ENCODE measurements at places on chromosomes 6 and 20.
A peak's percentile ranks its signal among the peaks of the same experiment; 100 is the strongest.

- DNase-seq = no peak
These were observed 82.2 kb downstream of the MAN1A1 start for GRCh38 chr6:119267126-119267905.

GRCh38 chr6:107638493-107638892, 148.6 kb downstream of the SOBP start:
- DNase-seq = no peak

GRCh38 chr20:62728028-62728780, 19.6 kb downstream of the NTSR1 start:
- DNase-seq = no peak

DNA sequence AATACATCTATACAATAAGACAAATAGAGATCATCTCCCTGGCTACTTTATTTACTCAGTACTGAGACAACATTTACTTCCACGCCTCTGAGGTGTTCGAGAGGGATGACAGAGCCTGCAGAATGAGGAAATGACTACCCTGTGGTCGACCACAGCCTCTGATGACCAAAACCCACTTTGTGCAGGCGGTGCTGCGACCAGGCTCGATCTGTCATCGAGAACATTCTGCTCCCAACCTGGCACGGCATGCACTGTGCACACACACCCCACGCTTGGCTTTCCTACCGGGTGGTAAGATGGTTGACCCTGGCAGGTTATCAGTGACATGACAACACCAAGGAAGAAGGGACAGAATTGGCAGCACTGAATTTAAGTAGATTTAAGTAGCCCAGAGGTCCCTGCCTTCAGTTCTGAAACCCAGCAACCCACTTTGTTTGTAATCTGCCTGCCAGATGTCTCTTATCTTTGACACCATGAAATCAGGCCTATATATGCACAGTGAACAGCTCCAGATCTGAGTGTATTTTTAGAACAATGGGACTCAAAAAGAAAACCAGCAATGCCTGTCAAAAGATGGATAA, 42.6 kb downstream of the TTI1 start:
- DNase-seq = peak; percentile 54

DNA sequence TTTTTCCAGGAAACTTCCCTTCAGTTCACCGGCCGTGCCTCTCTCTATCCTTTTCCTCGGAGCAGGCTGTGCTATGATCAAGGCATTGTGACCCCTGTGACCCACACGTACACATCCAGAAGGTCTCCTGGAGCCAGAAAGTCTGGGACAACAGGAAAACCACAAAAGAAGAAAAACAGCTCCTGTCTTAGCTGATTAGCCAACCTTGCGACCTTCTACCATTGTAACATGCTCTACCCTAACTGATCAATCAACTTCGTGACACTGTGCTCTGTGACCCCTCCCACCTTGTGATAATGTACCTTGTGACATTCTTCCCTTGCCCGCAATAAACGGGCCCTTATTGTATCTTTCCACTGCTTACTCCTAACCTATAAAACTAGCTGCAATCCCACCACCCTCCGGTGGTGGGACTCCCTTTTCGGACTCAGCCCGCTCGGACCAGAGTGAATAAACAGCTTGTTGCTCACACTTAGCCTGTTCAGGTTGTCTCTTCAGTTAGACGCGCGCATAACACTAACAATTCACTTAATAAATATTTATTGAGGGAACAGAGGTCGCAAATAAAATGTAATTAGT, 24.2 kb downstream of the ZNF311 start:
- peak; percentile 41 for DNase-seq

DNA sequence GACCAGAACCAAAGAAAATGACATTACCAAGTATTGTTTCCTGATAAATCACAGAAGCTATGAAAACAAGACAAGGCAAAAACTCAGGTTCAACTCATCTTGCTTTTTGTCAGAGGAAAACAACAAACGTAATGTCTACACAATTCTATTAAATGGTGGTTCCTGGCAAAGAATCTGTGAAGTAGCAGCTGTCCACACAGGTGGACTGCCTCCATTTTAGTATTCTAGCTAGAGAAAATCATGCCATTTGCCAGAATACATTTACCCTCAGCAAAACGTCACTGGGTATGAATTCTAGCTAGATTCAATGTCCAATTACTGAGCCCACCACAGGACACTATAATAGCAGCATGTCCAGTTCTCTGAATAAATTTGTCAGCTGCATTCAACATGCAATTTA, 125.4 kb downstream of the ADGRB3 start:
- DNase-seq = no peak

DNA sequence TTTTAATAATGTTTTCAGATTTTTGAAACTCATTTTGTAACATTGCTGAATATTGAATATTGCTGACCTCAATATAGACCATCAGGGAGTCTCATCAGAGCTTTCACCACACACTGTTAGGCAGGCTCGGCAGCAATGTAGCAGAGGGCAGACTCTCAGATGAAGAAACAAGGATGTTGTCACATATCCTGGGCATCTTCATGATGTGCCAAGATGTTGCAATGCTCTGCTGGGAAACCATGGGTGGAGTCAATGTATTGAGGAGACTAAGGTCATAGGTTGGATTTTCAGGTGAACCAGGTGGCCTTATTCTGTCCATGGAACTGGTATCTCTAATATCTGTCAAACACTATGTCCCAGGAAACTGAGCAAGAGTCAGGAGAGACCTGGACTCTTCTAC, 27.3 kb downstream of the NR2E1 start:
- DNase-seq = no peak

GRCh38 chr6:14874975-14875480, 370.8 kb upstream of the JARID2 start:
- no peak for DNase-seq

DNA sequence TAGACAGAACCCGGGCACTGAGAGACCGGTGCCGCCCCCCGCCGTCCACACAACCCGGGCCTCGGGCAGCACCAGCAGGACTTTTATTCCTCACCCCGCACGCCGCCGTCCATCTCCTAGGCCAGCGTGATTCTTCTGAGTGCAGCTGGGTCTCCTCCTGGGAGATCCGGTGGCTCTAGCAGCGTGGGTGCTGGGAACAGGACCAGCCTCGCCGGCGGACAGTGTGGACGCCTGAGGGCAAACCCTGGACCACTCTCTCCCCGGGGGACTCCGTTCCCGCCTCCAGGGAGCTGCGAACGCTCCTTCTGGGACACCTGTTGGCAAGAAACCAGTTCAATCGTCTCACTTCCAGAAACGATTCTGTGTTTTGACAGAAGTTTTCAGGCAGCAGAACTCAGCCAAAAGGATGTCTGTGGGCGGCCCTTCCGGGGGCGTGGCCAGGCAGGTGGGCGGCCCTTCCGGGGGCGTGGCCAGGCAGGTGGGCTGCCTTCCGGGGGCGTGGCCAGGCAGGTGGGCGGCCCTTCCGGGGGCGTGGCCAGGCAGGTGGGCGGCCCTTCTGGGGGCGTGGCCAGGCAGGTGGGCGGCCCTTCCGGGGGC, 130.7 kb downstream of the DLL1 start:
- no peak for DNase-seq

DNA sequence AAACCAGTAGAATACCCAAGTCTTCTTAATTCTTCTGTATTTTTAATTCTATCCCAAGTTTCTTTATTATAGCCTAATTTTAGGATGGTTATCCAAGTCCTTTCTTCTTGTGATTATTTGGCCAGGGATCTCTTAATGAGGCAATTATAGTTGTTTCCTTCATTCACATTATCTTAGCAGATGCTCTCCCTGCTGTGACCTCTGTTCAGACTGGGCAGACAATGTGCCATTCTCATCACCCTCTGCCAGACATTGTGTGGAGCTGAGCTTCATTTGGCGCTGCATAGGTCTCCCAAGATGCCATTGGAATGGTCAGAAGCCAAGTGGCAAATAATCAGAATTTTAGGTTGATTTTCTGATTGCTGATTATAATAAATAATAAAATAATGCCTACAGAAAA, 79.4 kb downstream of the LIN28B start:
- DNase-seq = no peak

GRCh38 chr6:38302081-38302480, 337.6 kb downstream of the BTBD9 start:
- DNase-seq = no peak

DNA sequence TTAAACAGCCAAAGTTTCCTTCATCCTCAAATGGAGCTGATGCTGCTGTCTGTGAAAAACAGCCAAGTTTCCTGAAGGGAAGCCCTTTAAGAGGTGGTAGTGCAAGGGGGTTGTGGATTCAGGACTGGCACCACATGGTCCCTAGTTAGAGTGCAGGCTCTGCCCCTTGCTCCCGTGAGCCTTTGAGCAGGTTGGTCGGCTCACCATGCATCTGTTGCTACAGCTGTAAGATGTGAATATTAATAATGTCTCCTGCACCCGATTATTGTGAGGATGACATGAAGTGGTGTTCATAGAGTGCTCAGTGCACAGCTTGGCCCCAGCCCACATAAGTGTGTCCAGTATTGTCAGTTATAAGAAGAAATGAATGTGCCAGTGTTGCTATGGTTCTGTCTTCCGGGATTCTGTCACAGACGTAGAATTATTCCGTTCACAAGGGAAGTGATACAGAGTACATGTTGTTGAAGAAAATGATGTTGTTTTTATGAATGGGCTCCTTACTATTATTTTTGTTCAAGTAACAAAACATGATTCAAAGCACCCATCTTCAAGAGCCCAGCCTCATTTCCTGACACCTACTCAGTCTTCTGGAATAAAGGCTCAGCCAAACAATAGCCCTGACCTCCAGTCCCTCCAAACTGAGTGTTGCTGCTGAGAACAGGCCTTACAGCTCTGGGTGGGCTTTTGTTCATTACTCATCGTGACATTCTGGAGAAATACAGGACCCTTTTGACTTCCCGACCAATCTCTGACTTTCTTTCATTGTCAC, 2.9 kb upstream of the PKIG start:
- DNase-seq = no peak

DNA sequence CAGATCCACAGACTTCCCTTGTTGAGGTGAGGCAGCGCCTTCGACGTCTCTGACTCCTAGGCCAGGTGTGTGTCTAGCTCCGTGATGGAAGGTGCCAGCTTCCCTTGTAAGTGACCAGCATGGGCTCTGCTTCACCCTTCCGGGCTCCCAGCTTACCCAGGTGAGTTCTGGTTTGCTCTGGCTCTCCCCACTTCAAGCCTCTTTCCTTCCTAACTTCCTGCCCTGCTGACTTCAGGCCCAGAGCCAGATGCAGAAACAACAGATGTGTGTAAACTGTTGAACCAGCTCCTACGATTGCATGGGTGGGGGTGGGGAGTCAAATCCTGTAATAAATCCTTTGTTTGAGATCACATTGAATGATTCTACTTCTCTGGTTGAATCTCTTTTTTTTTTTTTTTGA, 51.6 kb upstream of the BMP6 start:
- no peak for DNase-seq

DNA sequence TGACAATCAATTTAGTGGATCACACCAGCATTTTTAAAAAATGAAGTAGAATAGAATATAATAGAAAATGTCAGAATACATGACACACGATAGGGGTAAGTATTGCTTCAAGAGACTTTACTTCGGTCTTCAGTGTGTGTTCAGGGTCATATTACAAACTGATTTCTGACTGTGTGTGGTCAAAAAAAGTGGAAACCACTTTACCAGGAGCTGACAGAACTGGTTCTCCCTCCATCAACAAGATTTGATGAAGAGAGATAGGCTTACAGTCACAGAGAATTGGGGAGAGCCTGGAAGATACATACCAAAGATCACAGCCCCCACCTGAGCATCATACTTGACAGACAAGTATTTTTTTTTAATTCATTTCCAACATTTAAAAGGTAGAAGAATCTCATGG, 21.7 kb downstream of the ARMC2 start:
- no peak for DNase-seq

GRCh38 chr20:48682529-48683363, 145.1 kb downstream of the PREX1 start:
- DNase-seq = no peak

GRCh38 chr6:21992178-21992967, 304.5 kb downstream of the PRL start:
- no peak for DNase-seq

- DNase-seq = no peak
These were observed 355.5 kb upstream of the HTR1E start for GRCh38 chr6:86581833-86582232.

DNA sequence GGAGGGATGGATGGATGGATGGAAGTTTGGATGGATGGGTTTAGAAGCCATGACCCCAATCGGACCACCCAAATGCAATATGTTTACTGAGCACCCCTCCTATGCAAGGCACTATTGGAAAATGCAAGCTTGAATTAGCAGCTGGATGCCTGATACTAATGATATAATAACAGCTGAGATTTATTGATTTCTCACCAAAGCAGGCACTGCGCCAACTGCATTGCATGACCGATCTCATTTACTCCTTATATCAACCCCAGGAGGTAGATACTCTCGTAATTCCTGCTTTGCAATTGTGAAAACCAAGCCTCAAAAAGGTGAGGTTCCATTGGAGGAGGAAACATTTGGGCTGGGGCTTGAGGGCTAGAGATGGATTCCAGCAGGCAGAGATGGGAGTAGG, 89.7 kb downstream of the KCNB1 start:
- no peak for DNase-seq

- DNase-seq = no peak
These were observed 4.3 kb downstream of the TNNC2 start for GRCh38 chr20:45822857-45823256.

GRCh38 chr20:45181639-45182038, 6.9 kb downstream of the PI3 start:
- DNase-seq = no peak

DNA sequence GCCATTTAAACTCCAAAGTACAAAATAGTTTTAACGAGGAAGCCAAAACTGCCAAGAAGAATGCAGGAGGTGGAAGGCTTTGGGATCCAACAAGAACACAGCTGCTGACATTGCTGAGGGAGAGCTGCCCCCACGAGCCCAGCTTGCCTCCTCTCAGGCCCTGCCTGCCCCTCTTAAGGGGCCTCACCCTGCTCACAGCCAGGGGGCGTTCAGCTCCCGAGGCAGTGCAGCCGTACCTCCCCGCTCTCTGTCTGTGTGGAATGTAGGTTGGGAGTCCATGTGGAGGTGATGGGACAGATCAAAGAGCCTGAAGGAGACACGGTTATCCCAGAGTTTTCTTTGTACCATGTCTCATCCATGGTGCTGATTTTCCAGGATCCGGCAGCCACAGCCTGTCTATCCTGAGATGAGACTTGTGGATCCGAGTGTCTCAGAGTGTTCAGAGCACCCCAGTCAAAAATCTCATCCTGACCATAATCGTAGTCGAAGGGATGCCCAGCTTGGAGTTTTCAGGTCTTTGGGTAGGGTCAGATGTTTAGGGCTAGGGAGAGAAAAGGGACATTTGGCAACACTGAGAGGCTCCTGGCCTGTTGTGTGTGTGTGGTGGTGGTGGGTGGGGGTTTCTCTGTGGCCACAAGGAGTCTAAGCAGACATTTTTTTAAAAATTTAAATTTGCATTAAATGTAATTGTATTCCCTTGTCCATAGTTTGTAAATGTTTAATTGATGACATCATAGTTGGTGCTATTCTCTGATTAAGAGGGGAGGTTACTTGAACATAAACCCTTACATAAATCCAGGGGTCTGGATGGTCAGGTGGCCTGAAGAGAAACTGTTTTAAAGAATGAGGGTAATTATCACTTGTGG, 111.4 kb upstream of the CLDN20 start:
- no peak for DNase-seq

Measured in activated CD4-positive, CD25-positive, alpha-beta regulatory T cell treated with anti-CD3 and anti-CD28 coated beads, Interleukin-2, amount 50 U/mL, for 72 hours (primary cell).